ENCODE measurements at places on chromosomes 16 and 17.

DNA sequence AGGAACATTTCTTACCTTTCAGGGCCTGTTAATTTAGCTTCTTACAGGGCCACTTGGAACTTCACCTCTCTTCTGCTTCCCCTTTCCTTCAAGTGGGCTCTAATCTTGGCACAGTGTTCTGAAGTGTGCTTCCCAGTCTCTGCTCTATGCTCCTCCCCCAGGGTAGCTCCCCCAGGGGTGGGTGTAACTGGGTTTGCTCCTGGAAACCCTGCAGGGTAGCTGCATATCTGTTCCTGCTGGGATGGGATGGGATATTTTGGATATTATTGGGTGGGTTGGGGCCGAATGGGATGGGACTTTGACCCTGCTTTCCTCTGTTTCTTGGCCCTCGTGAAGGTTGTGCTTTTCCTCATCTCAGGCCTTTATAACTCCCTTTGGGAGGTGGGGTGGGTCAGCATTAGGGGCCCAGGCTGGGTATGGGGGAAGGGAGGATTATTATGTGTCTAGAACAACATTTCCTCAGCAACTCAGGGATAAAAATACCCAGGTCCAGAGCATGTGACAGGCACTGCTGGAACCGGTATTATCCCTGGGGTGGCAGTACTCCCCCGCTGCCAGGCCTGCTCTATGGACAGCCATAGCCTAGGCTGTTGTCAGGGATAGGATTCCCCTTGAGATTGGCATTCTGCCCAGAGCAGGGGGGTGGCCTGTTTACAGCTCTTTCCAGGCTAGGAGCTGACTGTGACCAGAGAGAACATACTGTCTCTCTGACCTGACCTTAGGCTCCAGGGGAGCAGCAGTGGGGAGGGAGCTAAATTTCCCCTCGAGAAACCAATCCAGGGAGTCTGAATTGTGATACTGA is 5.0 kb downstream of the NFE2L1 start:
- no peak for DNase-seq

- peak; percentile 53 for DNase-seq
These were observed 28.3 kb downstream of the ETV4 start for GRCh38 chr17:43517615-43518386.

- DNase-seq: no peak
These were observed 185.9 kb downstream of the CCDC182 start for GRCh38 chr17:57559226-57559625.

GRCh38 chr17:43917348-43918025 is 10.2 kb upstream of the MPP2 start:
- DNase-seq: no peak

- no peak for DNase-seq
These were observed 454.9 kb downstream of the SOX9 start for GRCh38 chr17:72575542-72576233.

DNA sequence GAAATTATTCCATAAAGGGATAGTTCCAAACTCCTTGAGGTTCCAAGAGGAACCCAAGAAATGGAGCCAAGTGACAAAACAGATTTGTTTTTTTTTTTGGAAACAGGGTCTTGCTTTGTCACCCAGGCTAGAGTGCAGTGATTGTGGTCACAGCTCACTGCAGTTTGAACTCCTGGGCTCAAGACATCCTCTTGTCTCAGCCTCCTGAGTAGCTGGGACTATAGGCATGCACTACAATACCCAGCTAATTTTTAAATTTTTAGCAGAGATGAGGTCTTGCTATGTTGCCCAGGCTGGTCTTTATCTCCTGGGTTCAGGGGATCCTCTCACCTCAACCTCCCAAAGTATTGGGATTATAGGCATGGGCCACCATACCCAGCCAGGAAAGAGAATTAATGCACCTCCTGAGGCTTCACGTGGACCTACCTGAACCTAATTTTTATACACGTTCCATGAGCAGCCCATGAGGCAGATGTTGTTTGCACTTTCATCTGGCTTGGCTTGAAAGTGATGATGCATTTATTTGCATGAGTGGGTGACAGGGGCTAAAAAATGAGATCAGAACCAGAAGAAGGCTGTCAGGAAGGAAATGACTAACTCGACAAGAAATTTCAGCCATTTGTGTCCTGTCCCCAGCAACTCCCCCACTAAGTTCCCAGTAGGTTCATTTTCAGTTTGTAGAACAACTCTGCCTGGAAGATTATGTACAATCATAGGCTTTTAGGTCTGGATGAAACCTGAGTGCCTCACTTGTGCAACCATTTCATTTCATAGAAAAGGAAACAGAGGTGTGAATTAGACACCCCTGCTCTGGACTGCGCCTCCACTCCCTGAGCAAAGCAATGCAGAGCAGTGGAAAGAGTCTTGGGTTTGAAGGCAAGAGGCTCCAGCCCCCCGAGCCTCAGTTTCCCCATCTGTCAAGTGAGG is 10.3 kb upstream of the IRF8 start:
- peak; percentile 79 for DNase-seq

DNA sequence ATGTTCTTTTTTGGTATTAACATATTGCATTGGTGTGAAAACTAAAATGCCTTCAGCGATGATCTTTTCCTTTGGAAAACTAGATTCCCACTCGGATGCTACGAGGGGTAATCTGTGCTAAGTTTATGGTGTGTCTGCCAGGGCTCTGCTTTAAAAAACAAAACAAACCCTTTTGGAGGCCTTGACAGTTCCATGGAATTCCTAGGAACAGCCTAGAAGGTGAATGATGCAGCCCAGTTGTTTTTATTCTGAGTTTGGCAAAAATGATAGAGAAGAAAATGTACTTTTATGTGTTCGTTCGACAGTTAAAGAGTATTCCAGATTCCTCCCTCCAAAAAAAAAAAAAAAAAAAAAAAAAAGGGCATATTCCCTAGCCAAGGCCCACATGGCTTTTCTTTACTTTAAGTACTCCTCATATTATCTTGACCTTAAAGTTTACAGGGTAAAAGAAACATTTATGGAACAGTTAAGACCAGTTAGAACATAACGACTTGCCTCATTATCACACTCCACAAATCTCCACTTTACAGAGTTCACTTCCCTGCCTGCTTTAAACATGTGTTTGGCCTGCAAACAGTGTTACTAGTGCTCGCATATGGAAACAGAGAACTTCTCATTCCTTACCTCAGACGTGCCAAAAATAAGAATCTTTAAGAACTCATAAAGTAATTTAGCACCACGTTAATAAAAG is 159.1 kb downstream of the WWOX start:
- no peak for DNase-seq

- DNase-seq: no peak
These were observed 2.1 kb upstream of the ZSCAN10 start for GRCh38 chr16:3101018-3101840.

GRCh38 chr16:56320811-56321558 is 104.4 kb downstream of the AMFR start:
- no peak for DNase-seq

GRCh38 chr16:31453255-31454204 is 5.8 kb upstream of the ARMC5 start:
- DNase-seq: peak; percentile 41

DNA sequence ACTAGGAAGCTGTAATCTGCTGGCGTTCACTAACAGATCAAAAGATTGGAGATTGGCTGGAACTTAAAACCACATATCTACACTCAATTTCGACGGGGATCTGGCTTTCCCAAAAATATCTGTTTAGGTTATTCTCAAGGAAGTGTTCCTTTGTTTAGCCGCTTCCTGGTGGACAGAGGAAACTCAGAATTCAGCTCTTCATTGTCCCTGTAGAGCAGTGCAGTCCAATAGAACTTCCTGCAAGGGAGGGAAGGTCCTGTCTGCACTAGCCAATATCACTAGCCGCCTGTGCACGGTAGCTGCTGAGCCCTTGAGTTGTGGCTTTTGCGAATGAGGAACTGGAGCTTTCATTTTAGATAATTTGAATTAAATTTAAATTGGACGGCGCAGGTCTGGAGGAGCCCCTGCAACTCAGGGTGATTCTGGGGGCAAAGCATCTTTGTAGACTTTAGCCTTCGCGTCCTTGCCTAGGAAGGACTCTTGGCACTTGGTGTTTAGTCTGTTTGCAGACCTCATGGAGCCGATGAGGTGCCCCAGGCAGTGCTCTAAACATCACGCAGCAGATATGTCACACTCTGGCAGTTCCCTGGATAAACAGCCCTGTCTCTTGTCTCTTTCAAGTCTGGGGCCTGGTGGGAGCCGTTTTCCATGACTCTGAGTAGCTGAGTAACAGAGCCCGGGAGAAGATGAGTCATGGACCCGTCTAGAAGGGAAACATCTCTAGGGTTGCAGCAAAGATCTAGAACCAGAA is 122.2 kb downstream of the CCDC182 start:
- peak; percentile 81 for DNase-seq

DNA sequence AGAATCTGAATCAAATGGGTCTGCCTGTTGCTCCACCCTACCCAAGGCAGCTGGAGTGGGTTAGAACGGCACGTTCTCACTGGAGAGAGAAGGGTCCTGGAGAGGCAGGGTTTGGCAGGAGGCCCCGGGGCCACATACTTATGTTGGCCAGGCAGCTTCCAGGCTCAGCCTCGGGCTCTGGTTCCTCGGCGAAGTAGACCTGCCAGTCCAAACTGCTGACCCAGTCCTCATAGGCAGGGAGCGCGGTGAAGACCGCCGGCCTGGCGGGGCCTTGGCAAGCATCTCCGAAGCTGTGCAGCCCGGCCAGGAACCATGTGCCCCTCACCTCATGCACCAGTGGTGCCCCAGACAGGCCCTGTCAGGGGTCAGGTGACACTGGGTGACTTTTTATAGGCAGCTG is 4.8 kb downstream of the PRSS53 start:
- no peak for DNase-seq

GRCh38 chr17:36602924-36603384 is 1.6 kb downstream of the MRM1 start:
- peak; percentile 42 for DNase-seq

GRCh38 chr16:73605309-73605708 is 557.4 kb upstream of the ZFHX3 start:
- DNase-seq: no peak

GRCh38 chr16:54522584-54522983 is 236.0 kb upstream of the IRX3 start:
- DNase-seq: no peak

GRCh38 chr16:28186752-28187151 is 25.0 kb downstream of the XPO6 start:
- peak; percentile 38 for DNase-seq

DNA sequence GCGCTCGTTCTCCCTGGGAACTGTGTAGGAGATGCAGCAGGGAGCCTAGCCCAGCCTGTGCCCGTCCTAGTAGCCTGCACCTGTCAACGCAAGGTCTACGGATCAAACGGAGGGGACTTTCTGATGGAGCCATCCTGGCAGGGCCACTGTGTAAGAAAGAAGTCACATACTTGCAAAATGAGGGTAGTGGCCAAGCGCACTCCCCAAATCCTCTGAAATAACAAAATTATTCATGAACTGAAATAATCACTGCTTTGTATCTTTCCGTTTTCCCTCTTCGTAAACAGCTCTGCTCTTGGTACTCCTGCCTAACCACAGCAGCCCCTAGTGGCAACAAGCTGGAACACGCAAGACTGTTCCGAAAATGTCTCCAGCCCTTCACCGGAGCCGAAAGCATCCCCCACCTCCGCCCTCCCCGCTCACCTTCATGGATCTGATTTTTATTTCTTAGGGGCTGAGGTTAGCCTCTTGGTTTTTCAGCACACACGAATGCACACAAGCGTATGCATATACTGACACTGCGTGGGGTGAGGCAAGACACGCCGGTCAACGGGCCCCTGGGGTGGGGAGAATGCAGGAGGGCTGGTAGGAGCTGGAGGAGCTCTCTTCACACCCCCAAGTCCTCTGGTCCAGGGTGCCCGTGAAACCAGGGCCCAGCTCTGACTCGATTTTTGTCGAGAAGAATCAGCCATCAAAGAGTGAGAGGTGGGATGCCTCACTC is 100.8 kb downstream of the ABCC12 start:
- DNase-seq: peak; percentile 47

DNA sequence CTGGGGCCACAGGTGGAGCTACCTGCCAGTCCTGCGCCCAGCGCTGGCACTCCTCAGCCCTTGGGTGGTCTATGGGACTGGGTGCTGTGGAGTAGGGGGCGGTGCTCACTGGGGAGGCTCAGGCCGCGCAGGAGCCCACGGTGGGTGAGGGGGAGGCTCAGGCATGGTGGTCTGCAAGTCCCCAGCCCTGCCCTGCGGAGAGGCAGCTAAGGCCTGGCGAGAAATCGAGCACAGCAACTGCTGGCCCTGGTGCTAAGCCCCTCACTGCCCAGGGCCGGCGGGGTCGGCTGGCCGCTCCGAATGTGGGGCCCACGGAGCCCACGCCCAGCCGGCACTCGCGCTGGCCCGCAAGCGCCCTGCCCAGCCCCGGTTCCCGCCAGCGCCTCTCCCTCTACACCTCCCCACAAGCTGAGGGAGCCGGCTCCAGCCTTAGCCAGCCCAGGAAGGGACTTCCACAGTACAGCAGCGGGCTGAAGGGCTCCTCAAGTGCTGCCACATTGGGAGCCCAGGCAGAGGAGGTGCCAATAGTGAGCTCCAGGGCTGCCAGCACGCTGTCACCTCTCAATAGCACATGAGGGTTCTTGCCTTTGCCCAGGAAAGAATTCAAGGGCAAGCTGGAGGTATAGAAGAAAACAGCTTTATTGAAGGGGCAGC is 11.0 kb upstream of the EEF2KMT start:
- no peak for DNase-seq

All from astrocyte (in vitro differentiated cells and primary cell).